Hematopoietic multipotent progenitor cell treated with erythropoietin and hydrocortisone succinate and interleukin-3 and kit ligand, for 15 days (in vitro differentiated cells): ENCODE measurements at places on chromosomes 3 and 15.

DNA sequence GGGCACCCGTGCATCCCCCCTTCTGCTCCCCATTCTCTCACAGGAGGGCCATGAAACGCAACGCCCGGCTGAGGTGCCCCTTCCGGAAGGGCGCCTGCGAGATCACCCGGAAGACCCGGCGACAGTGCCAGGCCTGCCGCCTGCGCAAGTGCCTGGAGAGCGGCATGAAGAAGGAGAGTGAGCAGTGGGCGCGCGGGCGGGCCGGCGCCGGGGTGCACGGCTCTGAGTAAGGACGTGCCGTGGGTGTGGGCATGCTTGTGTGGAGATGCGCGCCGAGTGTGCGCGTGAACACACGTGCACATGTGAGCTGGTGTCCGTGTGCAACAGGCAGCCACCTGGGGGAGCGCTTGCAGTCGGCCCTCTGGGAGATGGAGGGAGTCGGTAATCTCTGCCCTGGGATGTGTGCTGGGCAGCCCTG lies 28.1 kb downstream of the NR1I2 start:
- no peak for DNase-seq

DNA sequence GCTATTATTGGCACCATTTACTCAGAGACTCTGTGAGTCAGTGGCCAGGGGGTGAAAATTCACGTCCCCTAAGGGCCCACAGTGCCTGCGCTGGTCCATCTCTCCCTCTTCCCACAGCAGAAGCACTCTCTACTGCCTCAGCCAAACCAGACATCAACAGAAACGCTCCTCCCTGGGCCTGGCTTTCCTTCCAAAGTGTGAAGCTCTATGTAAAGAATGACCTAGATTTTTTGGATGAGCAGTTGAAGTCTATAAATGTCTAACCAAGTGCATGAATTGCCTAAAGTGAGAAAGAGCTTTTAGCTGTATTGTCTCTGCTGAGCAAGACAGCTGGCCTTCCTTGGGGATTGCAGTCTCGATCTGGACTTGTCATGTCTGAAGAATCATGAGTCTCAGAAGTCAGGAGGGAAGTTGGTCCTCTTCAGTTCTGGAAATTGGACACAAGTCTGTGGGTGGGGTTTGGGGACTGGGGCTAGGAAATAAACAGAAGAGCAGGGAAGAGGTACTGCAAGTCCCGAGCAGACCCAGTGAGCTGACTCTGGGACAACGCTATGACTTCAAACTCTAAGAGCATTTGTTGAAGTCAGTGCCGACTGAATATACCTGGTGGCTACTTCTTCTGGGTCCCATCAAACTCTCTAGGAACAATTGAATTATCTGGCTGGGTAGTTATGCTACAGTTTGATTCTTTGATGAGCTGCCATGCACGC lies 29.0 kb downstream of the RASGRP1 start:
- no peak for DNase-seq

DNA sequence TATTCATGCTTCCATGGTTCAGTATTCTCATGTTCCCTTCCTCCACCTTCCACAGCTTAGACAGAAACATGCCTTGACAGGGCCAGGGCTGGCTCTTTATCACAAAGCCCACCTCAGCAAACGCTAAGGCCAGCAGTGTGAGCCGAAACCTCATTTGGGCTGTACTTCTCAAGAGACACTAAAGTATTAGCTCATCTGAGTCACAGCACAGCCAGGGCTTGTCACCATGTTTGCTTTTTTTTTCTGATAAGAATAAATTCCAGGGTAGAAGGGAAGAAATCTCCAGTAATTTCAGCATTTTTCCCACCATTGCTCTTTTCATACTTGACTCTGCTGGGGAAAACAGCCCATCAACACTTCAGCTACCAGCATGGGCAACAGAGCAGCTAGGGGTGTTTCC lies 95.4 kb downstream of the MYLK start:
- DNase-seq = no peak

DNA sequence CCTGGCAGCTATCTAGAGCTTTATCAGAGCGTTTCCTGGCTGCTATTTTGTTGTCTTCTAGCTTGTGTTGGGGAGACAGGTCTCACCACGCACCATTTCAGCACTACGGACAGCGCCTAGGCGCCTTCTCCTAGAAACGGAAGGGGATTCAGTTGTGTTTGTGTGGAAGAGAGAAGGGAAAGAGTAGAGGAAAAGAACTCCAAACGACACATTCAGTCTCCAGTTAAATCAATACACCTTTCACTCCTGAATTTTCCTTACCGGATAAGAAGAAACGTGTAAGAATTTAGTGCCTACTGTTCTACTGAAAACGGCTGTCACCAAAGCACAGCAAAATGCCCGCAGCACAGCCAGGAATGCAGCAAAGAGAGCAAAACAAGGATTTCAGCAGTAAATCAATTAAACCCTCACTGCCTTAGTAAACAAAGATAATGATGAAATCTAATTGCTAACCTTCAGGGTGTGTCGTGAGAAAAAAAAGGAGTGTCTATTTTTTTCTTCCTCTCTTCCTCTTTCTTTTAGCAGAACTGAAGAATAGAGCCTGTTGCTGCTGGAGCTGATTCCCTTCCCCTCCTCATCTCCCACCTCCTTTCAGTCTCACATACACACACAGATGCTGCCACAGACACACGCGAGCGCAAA lies 412 bp upstream of the CTXN2 start:
- DNase-seq = no peak

DNA sequence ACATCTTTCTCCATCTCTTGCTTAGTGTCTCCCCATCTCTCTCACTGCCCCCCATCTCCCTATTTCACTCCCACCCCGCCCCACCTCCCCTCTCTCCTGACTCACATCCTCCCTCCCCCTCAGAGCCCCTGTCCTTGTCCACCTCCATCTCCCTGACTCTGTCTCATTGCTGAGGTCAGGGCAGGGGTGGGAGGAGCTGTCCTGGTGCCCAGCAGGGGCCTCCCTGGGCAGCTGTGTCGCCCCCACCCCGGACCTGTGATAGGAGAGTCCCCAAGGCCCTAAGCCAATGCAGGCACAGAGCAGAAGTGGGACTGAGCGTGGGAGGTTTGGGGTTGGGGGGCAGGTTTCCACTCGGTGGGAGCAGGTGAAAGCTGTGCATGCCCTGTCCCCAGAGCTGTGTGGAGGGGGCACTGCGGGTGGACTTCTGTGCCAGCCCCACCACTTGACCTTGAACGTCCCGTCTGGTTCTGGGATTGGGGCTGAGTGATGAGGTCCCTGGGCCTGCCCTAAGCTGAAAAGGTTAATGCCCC lies 210.8 kb downstream of the TBC1D2B start:
- no peak for DNase-seq

DNA sequence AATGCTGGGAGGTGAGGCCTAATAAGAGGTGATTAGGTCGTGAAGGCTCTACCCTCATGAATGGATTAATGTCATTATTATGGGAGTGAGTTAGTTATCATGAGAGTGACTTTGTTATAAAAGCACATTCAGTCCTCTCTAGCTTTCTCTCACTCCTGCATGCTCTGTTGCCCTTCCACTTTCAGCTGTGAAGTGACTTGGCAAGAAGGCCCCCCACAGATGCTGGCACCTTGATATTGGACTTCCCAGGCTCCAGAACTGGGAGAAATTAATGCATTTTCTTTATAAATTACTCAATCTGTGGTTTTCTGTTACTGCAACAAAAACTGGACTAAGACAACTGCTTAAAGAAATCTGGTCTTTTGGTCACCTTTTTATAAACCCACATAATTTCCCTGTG lies 144.3 kb downstream of the FBN1 start:
- DNase-seq = no peak

GRCh38 chr3:3853544-3853943 lies 54.3 kb downstream of the LRRN1 start:
- no peak for DNase-seq

DNA sequence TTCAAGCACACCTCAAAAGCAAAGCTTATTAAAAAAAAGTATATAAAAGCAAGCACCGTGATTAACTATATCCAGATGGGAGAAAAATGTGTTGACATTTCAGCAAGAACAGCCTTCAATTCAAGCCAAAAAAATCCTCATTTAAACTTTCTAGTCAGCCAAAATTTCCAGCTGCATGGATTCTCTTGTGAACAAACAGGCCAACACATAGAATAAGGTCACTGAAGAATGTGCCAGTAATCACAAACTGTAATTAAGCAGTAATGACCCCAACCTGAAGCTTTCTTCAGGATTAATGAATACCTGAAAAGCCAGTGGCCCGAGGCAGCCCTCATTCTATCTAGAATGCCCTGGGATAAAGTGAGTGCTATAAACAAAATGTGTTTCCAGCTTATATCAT lies 130.7 kb upstream of the KCNMB2 start:
- DNase-seq = no peak

- no peak for DNase-seq
Measured at GRCh38 chr3:31079689-31080088, 185.2 kb upstream of the GADL1 start.

DNA sequence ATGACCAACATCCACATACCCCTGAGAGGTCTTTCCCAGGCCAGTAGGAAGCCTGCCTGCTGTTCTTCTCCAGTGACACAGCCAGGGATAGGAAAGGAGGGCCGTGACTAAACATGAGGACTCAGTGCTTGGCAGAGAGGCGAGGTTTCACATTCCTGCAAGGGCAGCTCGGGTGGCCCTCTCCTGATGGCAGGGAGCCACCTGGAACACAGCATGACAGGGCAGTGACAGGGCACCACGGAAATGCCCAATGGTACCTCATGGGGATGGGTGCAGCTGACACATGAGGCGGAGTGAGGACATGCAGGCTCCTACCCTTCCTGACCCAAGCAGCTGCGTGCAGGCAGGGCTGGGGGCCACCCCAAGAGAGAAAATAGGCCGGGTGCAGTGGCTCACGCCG lies 7.4 kb upstream of the TGM5 start:
- DNase-seq = no peak

DNA sequence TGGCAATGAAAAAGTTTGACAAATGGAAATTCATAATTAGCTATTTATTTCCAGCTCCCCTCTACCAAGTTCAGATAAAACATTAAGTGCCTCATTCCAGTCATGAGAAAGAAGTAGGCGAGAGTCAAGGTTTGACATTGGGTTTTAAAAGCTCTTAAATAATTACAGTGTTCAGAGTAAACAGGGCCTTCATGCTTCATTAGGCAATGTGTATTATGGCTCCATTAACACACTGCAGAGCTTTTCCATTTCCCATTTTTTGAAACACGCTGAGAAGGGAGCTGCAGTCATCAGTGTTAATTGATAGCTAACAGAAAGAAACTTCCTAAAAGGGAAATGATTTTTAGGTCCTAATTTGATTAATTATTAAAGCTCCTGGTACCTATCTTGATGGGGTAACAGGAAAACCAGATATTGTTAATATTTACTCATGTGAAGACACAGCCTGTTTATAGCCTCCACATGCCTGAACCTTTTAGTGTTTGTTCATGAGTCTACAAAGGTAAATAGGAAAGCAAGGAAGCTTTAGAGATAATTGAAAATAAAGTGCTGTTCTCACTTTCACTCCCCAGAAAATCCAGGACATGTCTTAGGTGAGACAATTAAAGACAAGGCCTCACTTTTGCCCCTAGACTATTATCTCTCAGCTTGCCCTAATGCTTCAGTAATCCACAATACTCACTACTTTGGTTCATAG lies 28.7 kb downstream of the SST start:
- no peak for DNase-seq

- no peak for DNase-seq
Measured at GRCh38 chr3:134929976-134930375, 134.9 kb downstream of the EPHB1 start.

GRCh38 chr3:71583566-71584393 lies at the start of gene FOXP1:
TSS of gene FOXP1 (minus strand) at chr3:71583728. CDS start at chr3:71198381, 385,347 bp downstream.
- DNase-seq = peak; percentile 81

DNA sequence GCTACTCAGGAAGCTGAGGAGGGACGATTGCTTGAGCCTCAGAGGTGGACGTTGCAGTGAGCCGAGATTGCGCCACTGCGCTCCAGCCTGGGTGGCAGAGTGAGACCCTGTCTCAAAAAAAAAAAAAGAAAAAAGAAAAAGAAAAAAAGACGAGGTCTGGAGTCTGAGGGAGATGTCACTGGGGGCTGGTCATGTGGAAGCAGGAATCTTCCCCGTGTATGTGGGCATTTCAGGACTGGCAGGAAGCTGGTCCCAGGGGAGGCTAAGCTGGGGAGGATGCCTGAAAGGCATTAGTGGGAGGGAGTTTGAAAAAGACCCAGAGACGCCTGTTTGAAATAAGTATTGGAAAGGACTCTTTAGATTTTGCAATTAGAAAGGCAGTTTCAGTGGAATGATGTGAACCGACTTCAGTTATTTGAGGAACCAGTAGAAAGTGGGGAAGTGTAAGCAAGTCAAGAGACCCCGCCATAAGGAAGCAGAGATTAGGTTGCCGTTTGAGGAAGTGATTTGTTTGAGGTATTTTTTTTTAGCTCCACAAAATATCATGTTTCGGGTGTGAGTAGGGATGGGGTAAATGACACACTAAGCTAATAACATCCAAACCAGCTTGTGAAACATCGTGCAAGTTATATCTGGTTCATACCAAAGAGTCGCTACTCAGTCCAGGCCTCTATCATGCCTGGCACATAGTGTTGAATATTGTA lies 55.5 kb downstream of the ST6GAL1 start:
- DNase-seq = no peak

DNA sequence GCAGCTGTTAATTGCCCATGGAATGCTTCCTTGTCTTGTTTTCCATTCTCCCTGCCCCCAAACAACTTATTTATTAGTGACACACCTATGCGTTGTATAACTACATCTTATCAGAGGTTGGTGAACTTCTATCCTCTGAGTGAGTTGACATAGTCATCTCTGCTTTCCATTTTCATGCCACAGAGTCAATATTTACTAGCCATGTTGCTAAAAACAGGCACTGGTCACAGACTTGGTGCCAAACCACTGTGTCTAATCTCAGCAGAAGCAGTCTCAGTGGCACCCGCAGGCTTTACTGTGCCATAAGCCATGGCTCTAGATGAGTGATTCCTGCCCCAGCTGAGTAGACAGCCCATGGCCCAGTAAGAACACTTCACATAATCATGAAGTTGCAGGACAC lies 26.5 kb downstream of the DAPK2 start:
- DNase-seq = no peak

GRCh38 chr3:11733914-11734313 lies 90.2 kb upstream of the VGLL4 start:
- DNase-seq = no peak
